Ammon's horn (tissue), 1 donor: ENCODE measurements at places on chromosomes 7 and 10.

- no peak for DNase-seq
Measured at GRCh38 chr7:151381348-151382078, 28.3 kb downstream of the WDR86 start.

DNA sequence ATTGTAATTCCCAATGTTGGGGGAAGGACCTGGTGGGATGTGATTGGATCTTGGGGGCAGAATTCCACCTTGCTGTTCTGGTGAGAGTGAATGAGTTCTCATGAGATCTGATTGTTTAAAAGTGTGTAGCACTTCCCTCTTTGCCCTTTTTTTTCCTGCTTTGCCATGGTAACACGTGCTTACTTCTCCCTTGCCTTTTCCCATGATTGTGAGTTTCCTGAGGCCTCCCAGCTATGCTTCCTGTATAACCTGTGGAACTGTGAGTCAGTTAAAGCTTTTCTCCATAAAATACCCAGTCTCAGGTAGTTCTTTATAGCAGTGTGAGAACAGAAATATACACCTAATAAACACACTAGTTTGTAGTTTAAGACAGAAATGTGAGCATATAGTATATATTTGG, 166.8 kb upstream of the MAGI2 start:
- no peak for DNase-seq

DNA sequence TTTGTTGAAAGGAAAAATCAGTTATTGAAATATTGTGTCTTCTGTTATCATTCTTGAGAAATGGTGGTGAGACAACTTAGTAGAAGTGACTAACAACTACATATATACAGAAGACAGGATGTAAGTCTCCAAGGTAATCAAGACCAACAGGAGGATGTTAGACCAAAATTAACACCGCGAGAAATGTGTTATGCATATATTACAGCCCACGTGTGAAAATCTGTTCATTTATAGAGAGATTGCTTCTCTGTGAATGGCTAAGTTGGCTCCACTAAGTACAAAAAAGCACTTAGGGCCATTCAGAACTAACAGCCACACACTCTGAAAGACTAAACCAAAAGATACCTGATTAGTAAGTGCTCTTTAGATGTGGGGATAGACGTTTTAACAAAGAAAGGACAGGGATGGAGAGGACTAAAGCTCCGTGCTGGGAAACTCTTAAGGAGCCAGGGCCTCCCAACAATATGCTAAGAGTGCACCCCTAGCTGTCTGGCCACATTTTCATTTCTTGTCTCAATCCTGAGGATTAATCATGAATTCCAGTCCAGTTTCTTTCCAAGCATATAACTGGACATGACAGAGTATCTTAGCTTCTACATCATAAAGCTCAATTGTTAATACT, 26.5 kb downstream of the HDAC9 start:
- DNase-seq = no peak

DNA sequence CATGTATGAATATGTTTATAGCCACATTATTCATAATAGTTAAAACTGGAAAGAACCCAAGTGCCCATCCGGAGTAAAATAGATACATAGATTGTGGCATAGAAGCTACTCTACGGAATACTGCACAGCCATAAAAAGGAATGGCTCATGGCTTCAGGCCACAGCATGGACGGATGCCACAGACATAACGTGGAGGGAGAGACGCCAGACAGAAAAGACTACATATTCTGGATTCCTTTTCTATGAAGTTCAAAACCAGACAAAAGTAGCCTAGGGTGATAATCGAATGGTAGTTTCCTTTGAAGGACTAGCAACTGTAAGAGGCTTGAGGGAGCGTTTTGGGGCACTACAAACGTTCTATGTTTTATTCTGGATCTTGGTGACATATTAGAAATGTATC, 58.9 kb upstream of the FOXI2 start:
- DNase-seq = no peak

- DNase-seq = peak; percentile 95
Measured at GRCh38 chr7:139739863-139740597, 37.8 kb downstream of the HIPK2 start.

- no peak for DNase-seq
Measured at GRCh38 chr10:90222372-90222771, 521.0 kb downstream of the KIF20B start.

DNA sequence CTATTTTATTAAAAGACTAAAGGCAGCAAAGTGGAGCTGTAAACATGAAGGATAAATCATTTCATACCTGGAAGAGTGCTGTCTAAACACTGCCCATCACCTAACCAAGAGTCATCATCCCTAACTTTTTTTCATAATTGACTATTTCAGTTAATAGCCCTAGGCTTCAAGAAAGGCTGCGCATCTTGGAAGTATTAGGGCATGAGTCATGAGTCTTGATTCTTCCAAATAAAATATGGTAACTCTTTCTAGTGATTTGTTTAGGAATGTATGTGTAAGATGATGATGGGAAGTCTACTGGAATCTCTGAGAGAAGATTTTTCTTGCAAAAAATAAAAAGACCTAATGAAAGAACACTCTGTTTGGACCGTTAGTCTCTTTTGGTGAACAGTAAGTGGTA, 207.7 kb upstream of the AHR start:
- DNase-seq = no peak

GRCh38 chr10:106996510-106996909, 168.0 kb downstream of the SORCS1 start:
- no peak for DNase-seq

- DNase-seq = no peak
Measured at GRCh38 chr7:142319970-142320369, 62.1 kb upstream of the PRSS58 start.

- DNase-seq = no peak
Measured at GRCh38 chr10:113585949-113586348, 33.1 kb downstream of the HABP2 start.

- no peak for DNase-seq
Measured at GRCh38 chr7:158525648-158526484, 61.8 kb downstream of the PTPRN2 start.

DNA sequence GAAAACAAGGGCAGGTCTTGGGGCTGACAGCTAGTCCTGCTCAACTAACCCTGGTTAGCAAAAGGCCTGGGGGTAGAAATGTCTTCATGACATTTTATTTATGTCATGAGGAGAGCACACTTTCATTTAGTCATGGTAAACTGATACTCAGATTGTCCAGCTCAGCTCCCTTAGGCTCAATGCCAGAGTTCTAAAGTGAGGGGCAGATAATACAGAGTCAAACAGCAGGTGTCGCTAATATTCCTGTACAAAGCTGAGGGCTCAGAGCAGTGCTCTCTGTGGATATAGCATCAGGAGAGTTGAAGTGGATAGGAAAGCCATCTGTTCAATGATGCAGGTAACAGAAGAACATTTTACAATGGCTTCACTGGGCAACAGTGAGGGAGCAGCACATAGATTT, 26.8 kb upstream of the CALCR start:
- no peak for DNase-seq

DNA sequence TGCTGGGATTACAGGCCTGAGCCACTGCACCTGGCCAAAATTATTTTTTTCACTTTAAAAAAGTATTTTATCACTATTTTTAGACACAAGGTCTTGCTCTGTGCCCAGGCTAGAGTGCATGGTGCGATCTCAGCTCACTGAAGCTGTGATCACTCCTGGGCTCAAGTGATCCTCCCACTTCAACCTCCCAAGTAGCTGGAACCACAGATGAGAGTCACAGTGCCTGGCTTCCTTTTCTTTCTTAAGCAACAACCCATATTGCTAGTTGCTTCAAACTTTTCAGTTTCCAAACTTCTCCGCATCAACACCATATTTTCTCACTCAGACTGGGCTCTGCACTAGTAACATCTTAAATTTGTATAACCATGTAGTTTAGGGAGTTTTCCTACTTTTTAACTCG, 9.5 kb upstream of the SMC3 start:
- no peak for DNase-seq

GRCh38 chr7:3109311-3109915, 65.7 kb upstream of the CARD11 start:
- no peak for DNase-seq

- DNase-seq = no peak
Measured at GRCh38 chr7:84105586-84105985, 89.0 kb downstream of the SEMA3A start.

DNA sequence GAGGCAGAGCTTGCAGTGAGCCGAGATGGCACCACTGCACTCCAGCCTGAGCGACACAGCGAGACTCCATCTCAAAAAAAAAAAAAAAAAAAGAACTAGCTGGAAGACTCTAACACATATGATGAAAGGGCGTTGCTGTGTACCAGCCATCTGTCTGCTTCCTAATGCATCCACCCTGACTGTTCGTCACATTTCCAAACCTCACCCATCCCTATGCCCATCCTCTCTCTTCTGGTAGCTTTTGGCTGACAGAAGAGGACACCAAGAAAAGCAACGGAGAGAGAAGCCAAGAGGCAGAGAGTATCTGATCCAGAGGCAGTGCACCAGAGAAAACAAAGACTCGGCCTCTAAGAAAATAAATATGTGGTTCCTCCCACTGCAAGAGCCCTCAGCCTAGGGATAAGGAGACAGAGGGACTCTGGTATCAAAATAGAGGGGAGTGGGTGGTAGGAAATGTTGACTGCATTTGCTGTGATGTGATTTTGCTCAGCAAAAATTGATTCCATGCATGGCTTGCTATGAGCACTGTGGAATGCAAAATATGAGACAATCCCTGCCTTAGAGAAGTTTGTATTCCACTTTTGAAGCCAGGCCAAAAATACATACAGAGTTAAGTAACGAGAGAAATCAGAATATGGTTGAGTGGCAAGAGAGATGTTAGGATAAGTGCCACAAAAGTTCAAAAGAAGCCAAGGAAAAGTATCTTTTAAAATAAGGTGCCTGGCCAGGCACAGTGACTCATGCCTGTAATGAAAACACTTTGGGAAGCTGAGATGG, 100.8 kb upstream of the STK17A start:
- DNase-seq = peak; percentile 52

DNA sequence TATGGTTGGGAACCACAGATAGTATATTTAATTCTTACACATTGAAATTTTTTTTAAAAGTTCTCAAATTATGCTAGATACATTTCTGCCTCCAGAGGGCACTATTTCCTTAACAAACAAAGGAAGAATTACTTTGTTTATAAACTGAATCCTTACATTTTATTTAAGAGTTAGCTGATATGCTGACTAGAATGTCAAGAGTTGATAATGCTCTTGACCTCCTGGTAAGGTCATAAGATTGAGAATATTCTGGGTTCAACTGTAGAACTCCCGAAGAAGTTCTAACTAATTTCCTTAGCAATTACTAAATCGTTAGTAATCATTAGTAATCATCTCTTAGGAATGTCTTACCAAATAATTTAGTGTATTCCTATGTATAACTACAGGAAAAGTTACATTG, 95.3 kb upstream of the CYP26C1 start:
- no peak for DNase-seq

DNA sequence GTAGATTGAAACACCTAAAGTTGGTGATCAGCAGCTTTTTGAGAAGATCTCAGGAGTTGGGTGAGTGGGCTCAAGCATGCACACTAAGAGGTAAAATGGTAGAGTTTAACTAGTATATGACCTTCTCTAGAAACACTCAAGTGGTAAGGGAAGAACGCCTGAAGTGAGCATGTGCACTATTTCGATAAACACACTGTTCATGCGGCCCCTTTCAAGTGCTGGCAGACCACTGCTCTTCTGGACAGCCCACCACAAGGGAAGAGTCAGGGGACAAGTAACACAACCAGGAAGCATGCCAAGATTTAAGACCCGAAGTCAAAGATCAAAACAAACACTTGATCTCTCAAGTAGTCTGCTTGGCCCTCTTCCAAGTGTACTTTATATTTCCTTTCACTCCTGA, 519.5 kb upstream of the ZWINT start:
- DNase-seq = no peak

DNA sequence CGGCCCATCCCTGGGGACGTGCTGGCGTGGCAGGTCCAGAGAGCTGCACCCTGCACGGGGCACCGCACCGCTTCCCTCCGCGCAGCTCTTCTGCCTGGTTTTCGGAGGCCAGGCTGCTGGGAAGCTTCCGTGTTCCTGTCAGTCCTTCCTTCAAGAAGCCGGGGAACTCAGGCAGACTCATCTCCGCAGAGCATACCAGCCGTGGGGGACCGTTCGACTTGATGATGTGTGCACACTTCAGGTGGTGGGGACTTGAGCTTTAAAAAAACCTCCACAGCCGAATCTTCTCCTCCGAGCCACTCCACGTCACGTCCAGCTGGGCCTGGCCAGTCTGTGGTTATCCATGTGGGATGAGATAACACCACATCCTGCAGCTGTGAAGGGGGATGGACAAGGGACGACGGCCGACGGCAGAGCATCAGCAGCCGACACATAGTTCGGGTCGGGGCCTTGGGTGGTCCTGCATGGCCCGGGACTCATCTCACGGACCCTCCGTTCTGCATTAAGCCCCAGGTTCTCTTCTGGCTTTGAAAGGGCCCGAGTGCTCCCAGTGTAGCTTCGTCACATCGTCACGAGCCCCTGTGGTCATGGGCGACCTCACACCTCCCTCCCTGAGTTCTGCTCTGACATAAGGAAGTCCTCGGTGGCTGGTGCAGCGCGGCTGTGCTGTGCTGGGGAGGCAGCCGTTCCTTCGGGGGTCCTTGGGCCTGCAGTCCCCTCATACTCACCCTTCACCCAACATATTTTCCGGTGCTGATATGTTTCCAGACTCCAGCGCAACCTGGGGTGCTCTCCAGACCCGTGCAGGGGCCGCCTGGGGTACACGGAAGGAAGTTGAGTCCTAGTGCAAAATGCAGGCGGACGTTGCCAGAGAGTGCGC, 4.5 kb upstream of the BHLHA15 start:
- DNase-seq = no peak

DNA sequence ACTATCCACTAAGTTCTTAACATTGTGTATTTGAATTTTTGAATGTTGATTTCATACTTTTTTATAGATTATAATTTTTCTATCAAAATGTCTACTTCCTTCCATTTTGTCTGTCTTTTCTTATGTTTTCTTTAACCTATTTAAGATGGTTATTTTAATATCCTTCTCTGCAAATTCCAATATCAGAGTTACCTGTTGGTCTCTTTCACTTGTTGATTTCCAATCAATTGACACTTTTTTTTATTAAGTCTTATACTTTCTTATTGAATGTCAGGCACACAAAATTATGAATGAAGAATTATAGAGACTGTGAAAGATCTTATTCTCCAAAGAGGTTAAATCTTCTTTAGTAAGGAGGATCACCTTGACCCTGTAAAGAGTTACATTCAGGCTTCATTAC, 448.3 kb upstream of the NRG3 start:
- no peak for DNase-seq

DNA sequence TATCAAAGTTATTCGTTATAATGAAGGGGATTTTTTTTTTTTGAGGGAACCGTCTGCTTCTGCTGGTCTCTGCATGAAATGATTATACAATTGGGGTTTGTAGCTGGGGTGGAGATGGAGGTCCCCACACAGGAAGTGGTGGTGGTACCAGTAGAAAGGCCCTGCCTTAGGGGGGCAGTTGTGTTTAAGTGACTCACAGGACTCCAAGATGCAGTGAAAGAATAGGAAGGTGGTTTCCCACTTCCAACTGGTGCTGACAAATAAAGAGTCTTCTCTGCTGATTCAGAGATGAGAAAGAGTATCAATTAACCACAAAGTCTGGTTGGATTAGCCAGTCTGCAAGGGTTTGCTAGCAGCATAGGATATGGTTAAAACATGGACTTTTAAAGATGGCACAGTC, 376.0 kb downstream of the SORCS3 start:
- DNase-seq = no peak
